AG10803 (cell line): ENCODE measurements at places on chromosomes 1 and 21.

GRCh38 chr1:37238364-37239224 is 204.3 kb upstream of the GRIK3 start:
- no peak for DNase-seq

- peak; percentile 85 for DNase-seq
These were observed 39.2 kb downstream of the MAPKAPK2 start for GRCh38 chr1:206723805-206724472.

DNA sequence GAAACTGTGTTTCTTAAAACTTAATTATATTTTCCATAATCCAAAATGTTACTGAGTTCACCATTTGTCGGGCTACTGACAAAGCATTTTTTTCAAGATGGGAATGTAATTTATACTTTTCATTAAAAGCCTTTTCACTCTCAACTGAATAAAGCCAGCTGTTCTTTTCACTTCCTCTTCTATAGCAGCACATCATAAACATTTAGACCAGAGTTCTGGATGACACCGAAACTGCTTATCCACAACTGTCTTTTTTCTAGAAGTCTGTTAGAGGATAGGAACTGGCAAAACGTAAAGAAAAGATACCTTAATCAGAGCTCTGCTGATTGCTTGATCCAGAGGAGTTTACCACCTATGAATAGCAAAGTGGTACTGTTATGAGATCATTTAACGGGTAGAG is 594.7 kb downstream of the ADGRL2 start:
- DNase-seq = no peak

DNA sequence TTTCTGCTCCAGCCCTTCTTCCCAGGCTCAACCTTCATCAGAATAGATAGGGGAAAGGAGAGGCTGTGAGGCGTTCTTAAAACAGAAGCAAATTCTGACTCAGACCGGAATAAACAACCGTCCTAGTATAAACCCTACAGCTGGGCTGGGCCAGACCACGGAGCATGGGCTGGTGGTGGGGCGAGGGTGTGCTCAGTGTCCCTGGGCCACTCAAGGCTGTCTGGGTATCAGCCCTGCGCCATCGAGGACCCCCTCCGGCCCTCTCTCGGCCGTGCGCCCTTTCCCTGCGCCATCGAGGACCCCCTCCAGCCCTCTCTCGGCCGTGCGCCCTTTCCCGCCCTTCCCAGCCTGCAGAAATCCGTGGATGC is 36.0 kb downstream of the CAPN2 start:
- peak; percentile 38 for DNase-seq

- DNase-seq = peak; percentile 61
These were observed 16.6 kb upstream of the TMEM35B start for GRCh38 chr1:35001743-35002142.

GRCh38 chr1:56390232-56390867 is 189.0 kb downstream of the PLPP3 start:
- no peak for DNase-seq

GRCh38 chr1:67427947-67428346 is 2.3 kb downstream of the SERBP1 start:
- DNase-seq = no peak

DNA sequence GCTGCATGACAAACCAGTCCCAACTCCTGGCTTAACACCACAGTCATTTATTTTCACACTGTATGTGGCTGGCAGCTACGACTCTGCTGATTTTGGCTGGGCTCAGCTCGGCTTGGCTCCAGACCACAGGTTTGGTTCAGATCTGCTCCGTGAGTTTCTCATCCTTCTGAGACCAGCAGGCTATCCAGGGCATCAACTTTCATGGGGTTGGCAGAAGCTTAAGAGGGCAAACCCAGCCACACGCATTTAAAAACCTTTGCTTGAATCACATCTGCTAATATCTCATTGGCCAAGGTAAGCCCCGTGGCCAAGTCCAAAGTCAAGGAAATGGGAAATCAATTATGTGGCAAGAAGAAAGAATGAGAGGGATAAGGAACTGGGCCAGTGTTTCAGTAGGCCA is 574.2 kb downstream of the MATN1 start:
- no peak for DNase-seq

GRCh38 chr1:210822932-210823331 is 311.0 kb downstream of the KCNH1 start:
- peak; percentile 2 for DNase-seq

DNA sequence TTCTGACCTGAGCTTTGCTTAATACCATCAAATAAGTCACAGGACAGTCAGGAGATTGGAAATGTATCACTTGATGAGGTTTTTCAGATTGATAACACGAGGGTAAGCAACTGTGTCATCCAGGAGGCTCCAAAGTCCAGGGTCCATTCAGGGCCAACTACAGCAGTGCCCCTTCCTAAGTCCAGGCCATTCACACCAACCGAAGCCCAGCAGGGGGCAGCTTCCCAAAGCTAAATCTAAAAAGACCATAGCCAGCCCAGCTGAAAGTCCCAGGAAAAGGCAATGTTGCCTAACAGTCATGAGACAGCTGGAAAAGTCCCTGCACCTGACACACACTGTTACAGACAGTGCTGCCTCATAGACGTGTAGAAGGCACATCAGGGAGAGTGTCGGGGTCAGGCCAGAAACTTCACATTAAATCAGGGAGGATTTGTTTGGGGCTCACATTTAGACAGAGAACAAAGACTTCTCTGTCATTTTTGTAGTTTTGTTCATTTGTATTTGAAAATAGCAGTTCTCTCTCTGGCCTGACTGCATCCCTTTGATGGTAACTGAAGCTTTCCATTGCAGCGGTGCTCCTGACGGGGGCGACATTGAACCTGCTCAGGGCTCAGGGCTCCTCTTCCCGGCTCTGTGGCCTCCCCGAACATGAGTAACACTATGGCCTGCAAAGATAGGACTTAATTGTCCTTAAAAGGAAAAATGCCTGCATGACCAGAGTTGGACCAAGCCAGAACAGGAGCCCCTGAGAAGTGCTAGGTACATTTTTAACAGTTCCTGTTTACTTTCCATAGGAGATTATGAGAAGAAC is 200.4 kb downstream of the NRIP1 start:
- DNase-seq = peak; percentile 69

GRCh38 chr21:9838738-9839642 is 682.4 kb upstream of the TPTE start:
- DNase-seq = no peak

DNA sequence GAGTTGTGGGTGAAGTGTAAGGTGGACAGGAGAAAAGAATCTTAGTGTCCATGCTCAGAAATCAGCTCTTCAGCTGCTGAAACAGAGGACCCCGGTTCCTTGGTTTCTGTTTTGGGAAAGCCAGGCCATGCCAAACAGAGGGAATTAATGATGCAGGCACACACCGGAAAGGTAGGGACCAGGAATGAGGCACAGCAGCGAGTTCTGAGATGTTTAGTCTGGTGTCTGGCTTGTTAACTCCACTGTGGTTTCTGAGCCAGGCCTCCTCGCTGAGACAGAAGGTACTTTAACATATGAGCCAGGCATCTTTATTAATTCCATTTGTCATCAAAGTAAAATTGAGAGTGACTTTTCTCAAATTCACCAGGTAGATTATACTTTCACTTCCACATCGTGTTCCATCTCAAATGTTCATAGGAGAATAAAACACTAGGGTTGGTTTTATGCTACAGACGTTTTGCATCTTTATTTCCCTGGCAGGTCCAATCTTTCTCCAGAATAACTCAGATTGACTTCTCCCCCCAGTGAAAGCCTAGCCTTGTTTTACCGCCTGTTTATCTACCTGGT is 23.5 kb downstream of the LRRC8D start:
- DNase-seq = peak; percentile 11

DNA sequence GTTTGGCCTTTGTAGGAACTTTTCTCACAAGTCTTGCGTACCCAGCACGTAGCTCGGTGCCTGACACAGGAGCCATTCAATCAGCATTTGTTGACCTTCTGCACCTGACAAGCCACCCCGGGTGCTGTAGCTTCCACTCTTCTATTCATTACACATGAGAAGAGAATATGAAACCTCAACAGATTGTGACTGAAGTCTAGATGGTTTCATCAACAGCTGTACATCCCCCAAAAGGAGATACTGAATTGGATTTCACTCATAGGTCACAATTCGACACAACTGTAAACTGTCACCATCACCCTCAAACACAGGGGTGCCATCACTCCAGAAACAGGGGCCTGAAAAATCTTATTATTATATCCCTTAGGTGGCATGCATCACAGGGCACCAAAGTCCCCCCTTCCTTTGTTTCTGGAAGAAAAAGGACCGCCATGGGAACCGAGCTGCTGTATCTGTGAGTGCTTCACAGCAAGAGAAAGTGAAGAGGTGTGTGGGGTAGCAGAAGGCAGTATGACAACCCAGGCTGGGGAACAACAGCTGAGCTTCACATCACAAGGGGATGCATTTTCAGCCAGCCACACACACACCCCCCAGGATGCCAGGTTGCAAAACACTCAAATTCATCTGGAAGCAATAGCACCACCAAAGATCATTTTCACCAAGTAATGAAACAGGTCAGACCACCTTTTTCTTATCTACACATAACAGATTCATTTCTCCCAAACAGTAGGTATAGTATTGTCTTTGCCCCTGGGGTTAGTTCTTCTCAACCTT is 225.7 kb downstream of the TOMM20 start:
- no peak for DNase-seq

DNA sequence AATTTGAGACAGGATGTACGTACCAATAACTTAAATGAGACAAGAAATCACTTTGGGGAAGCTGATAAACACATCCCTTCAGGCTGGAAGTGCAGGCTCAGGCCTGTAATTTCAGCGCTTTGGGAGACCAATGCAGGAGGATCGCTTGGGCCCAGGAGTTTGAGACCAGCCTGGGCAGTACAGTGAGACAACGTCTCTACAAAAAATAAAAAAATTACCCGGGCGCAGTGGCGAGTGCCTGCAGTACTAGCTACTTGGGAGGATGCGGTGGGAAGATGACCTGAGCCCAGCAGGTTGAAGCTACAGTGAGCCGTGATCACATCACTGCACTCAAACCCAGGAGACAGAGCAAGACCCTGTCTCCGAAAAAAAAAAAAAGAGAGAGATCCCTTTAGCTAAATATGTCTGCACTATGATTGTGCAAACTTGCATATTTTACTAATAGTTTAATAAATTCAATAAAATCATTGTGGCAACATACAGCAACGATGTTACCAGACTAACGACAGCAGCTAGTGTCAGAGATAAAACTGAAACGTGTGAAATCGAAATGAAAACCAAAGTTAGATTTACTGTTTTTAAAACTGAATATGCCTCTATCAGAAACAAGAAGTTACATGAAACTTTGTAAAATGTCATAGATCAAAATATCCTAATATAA is 54.7 kb downstream of the CD2 start:
- no peak for DNase-seq

DNA sequence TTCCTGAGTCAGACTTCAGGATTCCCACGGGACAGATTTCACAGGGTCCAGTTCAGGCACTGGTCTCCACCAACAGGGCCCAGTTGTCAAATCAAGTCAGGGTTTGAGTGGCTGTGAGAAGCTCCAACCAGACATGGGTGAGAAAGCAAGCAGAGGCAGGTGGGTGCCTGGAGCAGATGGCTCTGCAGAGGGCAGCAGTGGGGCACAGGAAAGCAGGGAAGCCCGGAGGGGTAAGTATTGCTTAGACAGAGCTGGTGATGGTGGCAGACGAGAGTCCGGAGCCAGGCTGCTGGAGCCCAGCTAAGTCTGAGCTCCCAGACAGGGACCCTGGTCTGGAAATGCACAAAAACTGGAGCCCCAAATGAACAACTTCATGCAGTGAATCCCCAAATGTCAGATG is 40.4 kb downstream of the RIMS3 start:
- no peak for DNase-seq

DNA sequence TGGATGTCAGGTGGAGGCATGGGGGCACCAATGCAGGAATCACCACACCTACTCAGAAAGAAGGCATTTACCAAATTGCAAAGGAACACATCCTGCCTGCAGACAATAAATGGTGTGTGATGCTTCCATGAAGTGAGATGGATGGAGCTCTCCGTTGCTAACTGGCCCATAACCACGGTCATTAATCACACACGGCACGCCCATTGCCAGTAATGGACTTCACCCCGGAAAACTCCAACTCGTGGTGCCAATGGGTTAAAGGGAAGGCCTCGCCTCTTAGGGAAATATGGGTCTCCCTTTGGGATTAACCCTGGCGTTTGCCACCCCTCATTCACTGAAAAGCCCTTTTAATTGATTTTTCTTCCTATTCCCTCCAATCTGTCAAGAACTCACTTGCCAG is 443.1 kb upstream of the DAB1 start:
- DNase-seq = no peak

DNA sequence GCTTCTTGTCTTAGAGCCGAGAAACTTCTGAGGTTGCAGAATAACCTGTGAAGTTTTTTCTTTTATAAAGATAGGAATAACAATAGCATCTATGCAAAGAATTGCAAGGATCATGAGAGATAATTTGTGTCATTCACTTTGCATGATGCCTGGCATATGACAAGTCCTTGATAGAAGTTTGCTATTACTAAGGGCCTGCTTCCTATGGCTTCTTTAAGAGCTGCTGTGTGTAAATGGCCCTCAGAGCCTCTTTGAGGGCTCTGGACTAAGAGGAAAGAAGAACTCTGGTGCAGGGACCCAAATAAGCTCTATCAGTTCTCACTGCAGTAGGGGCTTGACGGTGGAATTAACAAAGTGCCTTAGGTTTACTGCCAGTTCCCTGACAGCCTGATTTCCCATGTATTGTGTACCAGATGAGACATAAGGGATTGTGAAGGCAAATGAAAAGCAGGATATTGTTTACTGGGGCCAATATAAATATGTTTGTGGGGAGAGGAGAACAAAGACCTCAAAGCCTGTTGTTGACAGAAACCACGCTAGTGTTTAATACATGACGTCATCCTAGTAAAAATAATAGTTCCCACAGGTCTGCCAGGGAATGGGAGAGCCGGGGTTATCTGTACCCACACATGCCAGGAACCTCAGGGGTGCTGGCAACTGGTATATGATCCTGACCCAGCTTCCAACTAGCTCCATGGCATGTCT is 131.2 kb upstream of the UBE2U start:
- DNase-seq = peak; percentile 20

GRCh38 chr1:2544093-2544874 is 11.9 kb upstream of the TNFRSF14 start:
- DNase-seq = no peak

- no peak for DNase-seq
These were observed 5.4 kb downstream of the HSD11B1 start for GRCh38 chr1:209710093-209710492.

DNA sequence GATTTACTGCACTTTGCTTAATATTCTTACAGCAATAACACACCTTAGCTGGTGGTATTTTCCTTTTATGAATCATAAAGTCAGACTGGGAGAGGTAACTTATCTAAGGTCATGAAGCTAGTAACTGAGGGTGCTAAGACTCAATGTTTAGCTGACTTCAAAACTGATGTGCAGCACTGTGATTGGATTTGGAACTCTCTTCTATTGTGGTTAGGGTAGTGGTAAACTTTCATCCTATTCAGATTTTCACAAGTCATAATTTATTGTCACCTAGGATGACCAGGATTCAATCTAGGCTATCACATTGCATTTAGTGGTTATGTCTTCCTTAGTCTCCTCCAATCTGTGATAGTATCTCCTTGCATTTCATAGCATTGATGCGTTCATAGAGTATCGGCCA is 18.9 kb downstream of the EPB41 start:
- DNase-seq = no peak

GRCh38 chr1:217457016-217457415 is 173.9 kb downstream of the GPATCH2 start:
- DNase-seq = no peak
